Right lobe of liver (tissue), 6 donors: ENCODE measurements at places on chromosomes 13 and 19. TPM values are rescaled to one million over a fixed set of nuclear protein-coding genes. Genes with fewer than 3 reads are reported as not detected.

Gene CEACAM19
- total RNA-seq = 3.3 TPM

Gene ZNF486
- 0.18 TPM for total RNA-seq

- no peak for DNase-seq
- H3K27me3 ChIP-seq = no peaks in the 10 kb centered on the region
- no peak overlapping the region for H3K4me3 ChIP-seq
- no peak overlapping the region for H3K27ac ChIP-seq
- H3K36me3 ChIP-seq = no peaks in the 10 kb centered on the region
Measured at GRCh38 chr13:87851410-87851809, 180.2 kb downstream of the SLITRK5 start.

Gene KASH5
- not detected for total RNA-seq

Gene PPM1N
- total RNA-seq = 1.6 TPM

Gene TNFSF11
- 0.98 TPM for total RNA-seq

GRCh38 chr19:11767633-11768133 lies 883 bp downstream of the ZNF441 start:
- H3K27ac ChIP-seq = peak overlapping the region; percentile 89
- H3K36me3 ChIP-seq = no peaks in the 10 kb centered on the region
- no peaks in the 10 kb centered on the region for H3K4me1 ChIP-seq
- DNase-seq = peak; percentile 85
- H3K27me3 ChIP-seq = no peaks in the 10 kb centered on the region
- peak overlapping the region; percentile 86 for H3K4me3 ChIP-seq

DNA sequence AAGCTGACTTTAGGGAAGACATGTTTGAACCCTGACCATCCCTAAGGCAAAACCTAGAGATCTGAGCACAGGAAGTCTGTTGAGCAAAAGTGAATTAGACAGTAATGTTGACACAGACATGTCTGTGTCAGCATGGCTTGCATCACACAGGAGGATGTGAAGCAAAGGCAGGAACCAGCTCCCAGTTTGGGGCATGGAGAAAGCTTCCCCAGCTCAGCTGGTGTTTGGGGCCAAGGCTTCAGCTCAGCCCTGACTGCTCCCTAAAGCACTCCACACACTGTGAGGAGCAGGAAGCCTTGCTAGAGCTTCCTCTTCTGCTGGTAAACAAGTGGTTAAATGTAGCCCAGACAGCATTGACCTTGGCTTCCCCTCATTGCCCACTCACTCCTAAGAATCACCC lies 153.8 kb upstream of the UBL3 start:
- no peaks in the 10 kb centered on the region for H3K27me3 ChIP-seq
- no peak for DNase-seq
- no peaks in the 10 kb centered on the region for H3K4me1 ChIP-seq

Gene ATXN8OS
- total RNA-seq = not detected

Gene CRYL1
- total RNA-seq = 111 TPM

Gene ATP8B3
- 4.2 TPM for total RNA-seq

DNA sequence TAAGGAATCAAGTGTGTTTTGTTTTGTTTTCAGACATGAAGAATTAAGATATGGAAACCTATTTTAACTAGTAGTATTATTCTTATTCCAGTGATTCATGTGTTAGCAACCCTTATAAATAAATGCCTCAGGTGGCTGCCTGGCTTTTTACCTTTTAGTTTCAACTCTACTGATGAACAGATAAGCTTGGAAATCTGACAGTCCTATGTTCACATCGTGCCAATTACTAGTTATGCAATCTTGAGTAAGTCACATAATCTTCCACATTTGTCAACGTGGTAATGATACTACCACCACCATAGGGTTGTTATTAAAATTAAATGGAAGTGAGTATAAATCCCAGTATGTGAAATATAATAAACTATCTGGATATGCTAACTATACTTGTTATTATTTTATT lies 64.3 kb downstream of the TBC1D4 start:
- no peak for DNase-seq
- H3K27ac ChIP-seq = peak overlapping the region; percentile 41
- H3K36me3 ChIP-seq = no peaks in the 10 kb centered on the region
- no peak overlapping the region for H3K4me3 ChIP-seq
- peaks cover 39% of the 10 kb centered on the region for H3K4me1 ChIP-seq

- no peak overlapping the region for H3K27ac ChIP-seq
- H3K36me3 ChIP-seq = no peaks in the 10 kb centered on the region
- H3K27me3 ChIP-seq = no peaks in the 10 kb centered on the region
- DNase-seq = no peak
Measured at GRCh38 chr13:31947506-31947905, 84.1 kb upstream of the FRY start.

Gene COX7A1
- 2.8 TPM for total RNA-seq

Gene ANGPTL8
- 102 TPM for total RNA-seq

DNA sequence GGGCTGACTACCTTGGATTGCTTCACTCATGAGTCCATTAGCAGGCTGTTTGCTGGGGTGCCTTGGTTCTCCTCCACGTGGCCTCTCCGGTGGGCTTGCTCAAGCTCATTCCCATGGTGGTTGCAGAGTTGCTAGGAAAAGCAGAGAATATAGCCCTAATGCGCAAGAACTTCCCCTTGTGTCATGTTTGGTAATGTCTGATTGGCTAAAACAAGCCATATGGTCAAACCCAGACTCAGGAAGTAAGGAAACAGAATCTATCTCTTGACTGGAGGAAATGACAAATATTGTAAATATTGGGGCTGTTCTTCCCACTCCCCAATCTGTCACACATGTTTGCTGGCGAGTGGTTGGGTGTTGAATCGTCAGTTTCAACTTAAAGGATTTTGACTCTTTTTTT lies 12.1 kb downstream of the NFILZ start:
- no peaks in the 10 kb centered on the region for H3K4me1 ChIP-seq
- no peak for DNase-seq
- H3K36me3 ChIP-seq = no peaks in the 10 kb centered on the region
- H3K27me3 ChIP-seq = no peaks in the 10 kb centered on the region
- no peak overlapping the region for H3K4me3 ChIP-seq

- no peaks in the 10 kb centered on the region for H3K36me3 ChIP-seq
- H3K27ac ChIP-seq = no peak overlapping the region
- no peak overlapping the region for H3K4me3 ChIP-seq
Measured at GRCh38 chr19:50239921-50240590, 36.6 kb downstream of the MYH14 start.
